CD4-positive, alpha-beta T cell (primary cell): ENCODE measurements at places on chromosomes 12 and 14. TPM values are rescaled to one million over a fixed set of nuclear protein-coding genes. Genes with fewer than 3 reads are reported as not detected.

Gene RHOJ
- not detected for total RNA-seq

Gene DCAF11
- 74.8 TPM for total RNA-seq

Gene KIF5A
- total RNA-seq, result 0.39 TPM

Gene LRP10
- total RNA-seq, result 52.4 TPM

Gene RIMKLB
- 15.2 TPM for total RNA-seq

DNA sequence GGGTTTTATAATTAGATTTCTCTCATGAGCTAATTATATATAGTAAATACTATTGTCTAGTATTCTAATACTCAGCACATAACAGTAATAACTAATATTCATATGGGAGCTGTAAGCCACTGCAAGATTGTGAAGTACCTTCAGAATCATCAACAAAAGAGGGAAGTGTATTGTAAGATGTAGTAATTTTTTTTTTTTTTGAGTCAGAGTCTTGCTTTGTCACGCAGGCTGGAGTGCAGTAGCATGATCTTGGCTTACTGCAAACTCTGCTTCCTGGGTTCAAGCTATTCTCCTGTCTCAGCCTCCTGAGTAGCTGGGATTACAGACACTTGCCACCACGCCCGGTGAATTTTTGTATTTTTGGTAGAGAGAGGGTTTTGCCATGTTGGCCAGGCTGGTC, 3.1 kb downstream of the GPR33 start:
- H3K27ac ChIP-seq, result no peak overlapping the region
- H3K36me3 ChIP-seq, result no peaks in the 10 kb centered on the region
- no peak overlapping the region for H3K4me3 ChIP-seq
- DNase-seq, result peak; percentile 47
- H3K4me1 ChIP-seq, result no peaks in the 10 kb centered on the region
- H3K27me3 ChIP-seq, result peaks cover 2% of the 10 kb centered on the region

GRCh38 chr12:115504306-115505290, 772.9 kb downstream of the MED13L start:
- no peak overlapping the region for H3K4me3 ChIP-seq
- no peaks in the 10 kb centered on the region for H3K4me1 ChIP-seq
- no peak for DNase-seq
- H3K27me3 ChIP-seq, result no peaks in the 10 kb centered on the region
- H3K36me3 ChIP-seq, result no peaks in the 10 kb centered on the region
- H3K27ac ChIP-seq, result no peak overlapping the region

DNA sequence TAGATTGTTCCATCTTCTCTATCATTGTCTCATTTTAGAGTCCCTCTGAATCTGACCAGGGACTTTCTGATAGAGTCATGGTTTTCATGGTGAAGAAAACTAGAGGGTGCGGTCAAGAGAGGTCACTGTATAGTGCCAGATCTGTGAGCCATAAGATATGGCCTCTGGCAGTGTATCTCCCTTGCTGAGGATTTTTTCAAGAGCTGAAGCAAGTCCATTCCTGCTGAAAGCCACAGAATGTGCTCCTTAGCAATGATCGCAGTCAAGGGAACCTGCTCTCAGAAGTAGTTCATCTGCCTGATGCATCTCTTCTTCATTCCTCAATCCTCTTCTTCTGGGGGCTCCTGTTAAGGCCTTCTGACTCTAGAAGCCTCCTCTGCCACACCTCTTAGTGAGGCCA, 405.2 kb downstream of the EGLN3 start:
- no peak overlapping the region for H3K4me3 ChIP-seq
- no peaks in the 10 kb centered on the region for H3K4me1 ChIP-seq
- no peaks in the 10 kb centered on the region for H3K27me3 ChIP-seq

DNA sequence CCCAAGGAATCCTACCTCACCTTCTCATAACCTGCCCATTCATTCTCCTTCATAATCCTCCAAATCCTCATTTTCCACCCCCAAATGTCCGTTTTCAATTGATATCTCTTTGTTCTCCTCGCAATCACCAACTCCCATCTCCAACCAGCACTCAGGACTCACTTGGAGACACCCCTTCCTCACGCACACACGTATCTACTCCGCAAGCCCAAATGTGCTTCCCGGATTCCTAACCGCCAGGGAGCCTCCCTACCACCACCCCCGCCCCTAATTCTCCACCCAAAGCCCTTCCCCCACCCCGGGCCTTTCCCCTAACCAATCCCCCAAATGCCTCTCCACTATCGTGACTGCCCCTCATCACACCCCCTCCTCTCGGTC, 304 bp downstream of the KCTD10 start:
- no peak for DNase-seq
- peaks cover 30% of the 10 kb centered on the region for H3K4me1 ChIP-seq
- H3K27me3 ChIP-seq, result no peaks in the 10 kb centered on the region
- H3K27ac ChIP-seq, result peak overlapping the region; percentile 87
- H3K36me3 ChIP-seq, result no peaks in the 10 kb centered on the region
- H3K4me3 ChIP-seq, result peak overlapping the region; percentile 90

DNA sequence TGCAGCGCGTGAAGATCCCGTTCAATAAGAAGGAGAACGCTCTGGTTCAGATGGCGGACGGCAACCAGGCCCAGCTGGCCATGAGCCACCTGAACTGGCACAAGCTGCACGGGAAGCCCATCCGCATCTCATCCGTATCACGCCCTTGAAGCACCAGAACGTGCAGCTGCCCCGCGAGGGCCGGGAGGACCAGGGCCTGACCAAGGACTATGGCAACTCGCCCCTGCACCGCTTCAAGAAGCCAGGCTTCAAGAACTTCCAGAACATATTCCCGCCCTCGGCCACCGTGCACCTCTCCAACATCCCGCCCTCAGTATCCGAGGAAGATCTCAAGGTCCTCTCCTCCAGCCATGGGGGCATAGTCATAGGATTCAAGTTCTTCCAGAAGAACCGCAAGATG, 131.9 kb upstream of the FUT8 start:
- DNase-seq, result no peak
- no peaks in the 10 kb centered on the region for H3K27me3 ChIP-seq
- H3K4me3 ChIP-seq, result no peak overlapping the region
- H3K36me3 ChIP-seq, result no peaks in the 10 kb centered on the region

DNA sequence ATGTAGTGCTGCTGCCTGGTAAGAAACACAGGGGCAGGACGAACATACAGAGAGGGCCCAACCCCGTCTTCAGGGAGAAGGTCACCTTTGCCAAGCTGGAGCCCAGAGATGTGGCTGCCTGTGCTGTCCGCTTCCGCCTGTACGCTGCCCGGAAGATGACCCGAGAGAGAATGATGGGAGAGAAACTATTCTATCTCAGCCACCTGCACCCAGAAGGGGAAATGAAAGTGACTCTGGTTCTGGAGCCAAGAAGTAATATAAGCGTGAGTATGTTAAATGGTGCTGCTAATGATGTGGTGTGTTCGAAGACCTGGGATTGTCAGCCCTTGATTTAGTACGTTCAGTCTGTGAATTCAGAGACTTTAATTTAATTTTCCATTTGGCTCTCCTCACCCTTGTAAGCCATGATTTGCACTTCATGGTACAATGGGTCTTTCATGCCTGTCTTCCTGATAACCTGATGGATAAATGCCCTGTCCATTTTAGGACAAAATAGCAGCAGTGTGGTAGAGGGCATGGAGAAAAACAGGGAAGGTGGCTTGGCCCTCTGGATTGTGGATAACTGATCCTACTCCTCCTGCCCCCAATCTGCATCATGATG, 318.9 kb downstream of the SNAPC1 start:
- H3K4me3 ChIP-seq, result no peak overlapping the region
- H3K36me3 ChIP-seq, result no peaks in the 10 kb centered on the region
- DNase-seq, result no peak
- H3K27ac ChIP-seq, result no peak overlapping the region
- no peaks in the 10 kb centered on the region for H3K27me3 ChIP-seq

DNA sequence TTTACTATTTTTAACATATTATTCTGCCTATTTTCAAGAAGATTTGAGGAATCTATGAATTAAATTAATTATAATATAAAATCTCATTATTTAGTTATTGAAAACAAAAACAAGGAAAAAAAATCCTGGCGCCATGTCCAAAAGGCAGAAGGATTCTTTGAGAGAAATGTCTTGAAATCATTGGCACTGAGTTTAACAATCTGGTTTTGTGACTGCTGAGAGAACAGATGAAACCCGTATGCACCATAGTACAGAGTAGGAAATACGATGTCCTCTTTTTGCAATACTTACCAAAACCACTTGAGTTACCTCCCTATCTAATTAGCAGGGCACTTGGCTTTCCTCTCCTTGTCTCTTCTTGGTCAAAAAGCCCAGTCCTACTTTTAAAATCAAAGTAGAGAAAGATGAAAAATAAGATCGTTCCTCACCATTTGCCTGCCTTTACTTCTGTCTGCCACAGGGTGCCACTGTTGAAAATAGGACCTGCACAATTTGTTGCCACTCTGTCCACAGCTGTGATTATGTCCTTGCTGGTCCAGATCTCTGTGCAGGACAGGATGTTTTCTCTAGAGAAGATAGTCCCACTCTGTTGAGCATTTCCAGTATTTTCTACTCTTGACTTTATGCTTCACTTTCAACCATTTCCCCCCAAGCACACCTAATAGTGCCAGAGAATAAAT, 179.7 kb downstream of the PDZRN4 start:
- no peaks in the 10 kb centered on the region for H3K27me3 ChIP-seq
- H3K27ac ChIP-seq, result no peak overlapping the region
- no peaks in the 10 kb centered on the region for H3K4me1 ChIP-seq
- DNase-seq, result no peak
- no peak overlapping the region for H3K4me3 ChIP-seq

GRCh38 chr12:55767156-55767555, 24.2 kb downstream of the GDF11 start:
- H3K27me3 ChIP-seq, result no peaks in the 10 kb centered on the region
- H3K4me3 ChIP-seq, result no peak overlapping the region
- H3K27ac ChIP-seq, result no peak overlapping the region
- peaks cover 54% of the 10 kb centered on the region for H3K36me3 ChIP-seq
- DNase-seq, result no peak

DNA sequence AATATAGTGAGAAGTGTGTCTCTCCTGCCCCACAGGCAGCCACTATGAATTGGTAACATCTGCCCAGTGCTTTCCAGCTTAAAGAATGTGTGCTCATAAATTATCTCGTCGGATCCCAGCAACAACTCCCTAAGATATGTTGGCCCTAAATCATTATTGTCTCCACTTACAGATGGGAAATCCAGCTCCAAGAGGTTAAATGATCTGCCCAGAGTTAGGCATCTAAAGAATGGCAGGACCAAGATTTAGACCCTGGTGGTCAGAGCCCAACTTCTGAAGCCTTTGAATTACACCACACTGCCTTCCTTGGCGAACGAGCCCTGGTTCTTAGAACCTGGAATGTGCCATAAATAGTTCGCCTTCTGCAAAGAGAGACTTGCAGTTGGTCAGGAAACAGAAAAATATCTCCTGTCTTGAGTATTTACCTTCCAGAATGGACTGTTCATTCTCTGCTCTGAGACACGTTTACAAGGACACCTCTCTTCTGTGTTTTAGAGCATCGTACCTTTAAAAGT, 20.1 kb upstream of the PLEK2 start:
- DNase-seq, result no peak
- H3K27ac ChIP-seq, result no peak overlapping the region
- H3K4me3 ChIP-seq, result no peak overlapping the region
- peaks cover 2% of the 10 kb centered on the region for H3K27me3 ChIP-seq

DNA sequence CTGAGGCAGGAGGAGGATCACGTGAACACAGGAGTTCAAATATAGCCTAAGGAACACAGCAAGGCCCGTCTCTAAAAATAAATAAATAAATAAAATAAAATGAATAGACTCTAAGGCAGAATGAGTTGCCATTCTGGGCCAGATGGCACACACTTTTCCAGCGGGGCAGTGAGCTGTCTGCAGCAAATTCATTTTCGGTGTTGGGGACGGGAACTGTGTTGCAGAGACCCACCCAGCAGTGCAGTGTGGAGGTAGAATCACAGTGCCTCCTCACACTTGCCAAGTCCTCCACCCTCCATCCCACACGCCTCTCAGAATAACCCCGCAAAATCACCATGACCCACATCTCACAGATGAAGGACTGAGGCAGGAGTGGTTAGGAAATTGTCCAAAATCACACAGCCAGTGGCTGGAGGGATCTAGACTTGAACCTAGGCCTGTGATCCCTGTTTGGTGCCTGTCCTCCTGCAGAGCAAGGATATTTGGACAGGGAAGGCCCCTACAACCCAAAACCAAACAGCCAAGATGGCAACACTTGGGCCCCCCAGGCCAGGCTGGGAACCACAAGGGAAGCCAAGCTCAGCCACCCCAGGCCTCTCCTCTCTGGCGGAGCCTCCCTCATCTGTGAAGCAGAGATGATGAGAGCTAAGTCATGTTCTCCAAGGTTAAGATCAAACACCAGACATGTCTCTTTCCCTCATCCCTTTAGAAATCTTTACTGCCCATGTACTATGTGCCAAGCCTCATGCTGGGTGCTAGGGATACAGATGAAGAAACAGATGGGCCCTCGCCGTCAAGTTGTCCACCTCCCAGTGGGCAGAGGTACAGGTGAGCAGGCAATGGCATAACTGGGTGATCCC, 152.7 kb downstream of the DPF3 start:
- H3K27ac ChIP-seq, result no peak overlapping the region
- H3K36me3 ChIP-seq, result no peaks in the 10 kb centered on the region
- no peak for DNase-seq
- no peak overlapping the region for H3K4me3 ChIP-seq
- H3K27me3 ChIP-seq, result no peaks in the 10 kb centered on the region

DNA sequence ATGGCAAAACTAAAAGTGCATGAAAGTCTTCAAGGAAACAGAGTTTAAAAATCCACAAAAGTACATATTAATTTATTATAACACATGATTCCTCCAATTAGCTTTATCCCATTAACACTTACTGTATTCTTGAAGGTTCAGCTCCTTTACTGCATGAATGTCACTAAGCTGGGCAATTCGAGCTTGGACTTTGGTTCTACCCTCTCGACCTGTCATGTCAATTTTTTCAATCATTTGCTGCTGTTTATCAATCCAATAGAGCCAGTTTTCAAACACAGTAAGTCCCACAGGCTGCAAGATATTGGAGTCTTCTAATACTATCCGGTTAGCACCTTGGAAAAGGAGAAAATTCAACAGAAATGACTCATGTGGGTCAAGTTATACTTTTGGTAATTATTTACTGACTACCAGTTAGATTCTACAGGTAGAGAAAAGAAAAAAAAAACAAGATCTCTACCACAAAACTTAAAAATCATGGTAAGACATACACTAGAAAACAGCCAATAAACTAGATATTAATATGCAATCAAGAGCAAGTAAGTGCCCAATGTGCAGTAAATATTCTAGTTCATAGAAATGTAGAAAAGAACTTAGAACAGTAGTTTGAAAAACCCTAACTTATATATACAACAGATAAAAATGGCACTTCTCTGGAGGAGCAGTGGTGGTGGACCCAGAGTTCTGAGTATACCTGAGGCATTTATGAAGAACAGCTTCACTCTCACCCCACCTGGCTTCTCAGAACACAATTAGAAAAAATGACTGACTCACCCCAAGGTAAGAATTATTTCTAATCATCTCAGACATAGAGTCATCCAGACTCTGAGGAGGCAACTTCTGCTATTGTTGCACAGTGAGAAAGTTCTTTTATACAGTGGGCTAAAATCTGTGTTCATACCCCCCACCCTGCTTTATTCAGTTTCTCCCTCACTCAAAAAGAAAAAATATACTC, 67.7 kb downstream of the BCL2L14 start:
- H3K36me3 ChIP-seq, result no peaks in the 10 kb centered on the region
- no peaks in the 10 kb centered on the region for H3K4me1 ChIP-seq
- H3K4me3 ChIP-seq, result no peak overlapping the region
- no peaks in the 10 kb centered on the region for H3K27me3 ChIP-seq
- H3K27ac ChIP-seq, result no peak overlapping the region
- DNase-seq, result no peak
